ENCODE measurements at places on chromosomes 12 and 14.

GRCh38 chr12:123839826-123840225 lies 77.7 kb downstream of the DNAH10 start:
- DNase-seq: no peak

DNA sequence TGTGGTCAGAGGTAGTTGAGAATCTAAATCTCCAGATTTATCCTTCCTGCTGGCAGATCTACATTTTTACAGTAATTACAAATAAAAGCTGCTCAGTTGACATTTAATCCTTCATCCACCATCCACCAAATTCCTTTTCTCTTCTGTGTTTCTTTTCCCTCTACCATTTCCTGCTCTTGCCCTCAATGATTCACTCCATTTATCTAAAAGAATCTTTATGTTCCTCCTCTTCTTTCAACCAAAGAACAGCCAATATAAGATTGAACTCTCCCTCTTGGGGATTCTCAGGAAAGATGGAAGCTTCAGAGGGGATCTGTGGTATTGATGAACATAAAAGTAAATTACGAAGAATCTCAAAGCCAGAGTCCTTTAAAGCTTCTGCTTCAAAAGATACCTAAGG lies 4.4 kb downstream of the MAP4K5 start:
- no peak for DNase-seq

GRCh38 chr12:93387780-93388179 lies 10.1 kb downstream of the NUDT4 start:
- DNase-seq: no peak

DNA sequence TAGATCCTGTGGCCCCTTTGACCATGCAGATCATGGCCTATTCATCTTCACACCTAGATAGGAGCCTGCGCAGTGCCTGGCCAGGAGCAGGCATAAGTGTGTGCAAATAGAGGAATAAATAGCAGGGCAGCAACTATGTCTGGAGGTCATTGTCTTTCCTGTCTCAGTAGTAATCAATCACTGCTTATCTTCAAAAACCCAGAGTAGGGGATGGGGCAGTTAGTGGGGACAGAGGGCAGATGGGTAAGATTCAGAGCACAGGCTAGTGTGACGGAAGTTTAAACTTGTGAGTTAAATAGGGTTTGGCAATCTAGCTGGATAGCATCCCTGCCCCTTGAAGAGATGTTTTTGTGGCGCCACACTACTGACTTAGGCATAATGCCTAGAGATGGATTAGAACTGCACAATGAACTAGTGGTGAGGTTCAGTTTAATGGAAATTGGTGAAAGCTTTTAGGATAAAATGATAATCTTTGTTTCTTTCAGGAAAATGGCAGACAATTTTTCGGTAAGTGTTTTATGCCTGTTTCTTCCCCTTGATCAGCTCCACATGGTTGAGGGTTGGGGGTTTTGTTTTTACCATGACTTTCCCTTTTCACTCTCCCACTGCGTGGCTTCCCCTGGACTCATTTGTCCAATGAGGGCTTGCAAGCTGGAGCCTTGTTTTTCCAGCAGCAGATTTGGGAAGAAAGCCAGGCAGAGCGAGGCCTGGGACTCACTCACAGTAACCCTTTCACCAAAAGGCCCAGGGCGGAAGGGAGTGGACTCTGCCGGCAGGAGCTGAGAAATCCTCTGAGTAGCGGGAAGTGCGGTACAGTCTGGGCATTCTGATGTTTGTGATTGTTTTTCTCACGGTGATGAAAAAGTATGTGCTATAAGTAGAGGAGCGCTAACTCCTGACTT lies 8.1 kb downstream of the LGALS3 start:
- peak; percentile 79 for DNase-seq

DNA sequence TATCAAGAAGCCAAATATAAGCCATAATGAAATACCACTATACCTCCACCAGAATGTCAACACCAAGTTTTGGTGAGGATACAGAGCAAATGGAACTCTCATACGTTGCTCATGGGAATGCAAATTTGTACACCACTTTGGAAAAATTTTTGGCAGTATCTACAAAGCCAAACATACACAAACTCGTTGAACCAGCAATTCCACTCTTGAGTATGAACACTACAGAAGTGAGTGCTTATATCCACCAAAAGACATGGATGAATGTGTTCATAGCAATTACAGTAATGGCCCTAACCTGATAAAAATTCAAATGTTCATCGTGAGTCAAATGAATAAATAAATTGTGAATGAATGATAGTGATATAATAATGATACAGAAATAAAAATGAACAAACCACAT lies 24.8 kb downstream of the C12orf71 start:
- no peak for DNase-seq

DNA sequence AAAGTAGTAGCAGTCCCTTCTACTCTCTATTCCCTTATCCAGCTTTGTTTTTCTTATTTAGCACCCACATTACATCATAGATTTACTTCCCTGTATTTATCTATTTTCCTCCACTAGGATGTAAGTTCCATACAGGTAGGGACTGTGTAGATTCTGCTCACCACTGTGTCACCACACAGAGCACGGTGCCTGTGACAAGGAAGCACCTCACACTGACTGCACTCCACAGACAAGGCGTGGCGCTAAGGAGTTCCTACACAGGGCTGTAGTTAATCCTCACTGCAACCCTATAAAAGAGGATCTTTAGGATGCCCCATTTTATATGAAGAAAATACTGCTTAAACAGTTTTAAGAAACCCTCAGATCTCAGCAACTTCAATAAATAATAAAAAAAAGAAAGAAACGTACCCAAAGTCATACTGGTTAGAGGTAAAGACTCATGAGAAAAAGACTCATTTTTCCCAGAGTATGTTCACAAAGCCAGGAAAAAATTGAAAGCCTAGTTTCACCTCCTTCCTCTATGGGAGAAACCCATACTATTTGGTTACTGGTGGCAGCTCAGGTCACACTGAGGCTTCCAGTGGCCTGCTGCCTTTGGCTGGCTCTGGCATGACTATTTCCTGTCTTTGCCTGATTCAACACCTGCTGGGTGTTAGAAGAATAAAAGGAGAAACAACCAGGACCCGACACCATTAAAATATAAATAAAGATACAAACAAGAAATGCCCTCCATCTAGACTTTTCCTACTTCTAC lies 36.9 kb downstream of the RAD9B start:
- DNase-seq: no peak

DNA sequence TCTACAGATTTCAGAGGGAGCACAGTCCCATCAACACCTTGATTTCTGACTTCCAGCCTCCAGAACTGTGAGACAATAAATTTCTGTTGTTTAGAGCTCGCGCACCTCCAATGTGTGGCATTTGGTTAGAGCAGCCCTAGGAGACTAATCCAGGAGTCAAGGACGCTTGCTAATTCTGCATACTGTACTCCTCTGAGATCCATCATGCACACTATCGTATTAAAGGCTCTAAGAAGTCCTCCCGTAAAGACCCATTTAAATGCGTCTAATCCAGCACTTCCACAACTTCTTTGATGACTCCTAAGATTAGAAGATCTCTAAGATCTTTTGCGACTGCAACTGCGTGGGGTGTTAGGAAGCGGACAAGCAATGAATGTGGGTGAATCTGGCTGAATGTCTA lies 30.4 kb downstream of the MAP1LC3B2 start:
- no peak for DNase-seq

- DNase-seq: no peak
Observed at GRCh38 chr12:74984631-74985030, 225.0 kb downstream of the KCNC2 start.

DNA sequence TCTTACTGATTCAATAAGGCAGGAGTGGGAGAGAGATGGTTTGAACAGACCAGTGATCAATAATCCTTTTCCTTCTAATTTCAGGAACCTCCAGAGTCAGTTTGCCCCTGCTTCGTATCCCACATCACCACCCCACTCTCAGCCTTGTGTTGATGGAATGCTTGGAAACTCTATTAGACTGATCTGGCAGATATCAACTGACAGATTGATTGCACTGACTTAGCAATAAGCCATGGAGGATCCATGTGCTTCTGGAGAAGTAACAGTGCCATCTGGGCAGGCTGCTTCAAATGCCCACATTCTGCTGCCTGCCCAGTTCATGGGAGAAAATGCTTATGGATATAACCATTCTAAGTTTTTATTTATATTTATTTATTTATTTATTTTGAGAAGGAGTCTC lies 218.0 kb downstream of the SLC2A13 start:
- no peak for DNase-seq

GRCh38 chr12:12378616-12379015 lies 21.7 kb downstream of the BORCS5 start:
- DNase-seq: no peak

- no peak for DNase-seq
Observed at GRCh38 chr14:77923131-77923936, 123.4 kb downstream of the ADCK1 start.

- no peak for DNase-seq
Observed at GRCh38 chr14:102872020-102872419, 50.4 kb upstream of the AMN start.

- DNase-seq: no peak
Observed at GRCh38 chr14:102159841-102160240, 20.1 kb downstream of the WDR20 start.

DNA sequence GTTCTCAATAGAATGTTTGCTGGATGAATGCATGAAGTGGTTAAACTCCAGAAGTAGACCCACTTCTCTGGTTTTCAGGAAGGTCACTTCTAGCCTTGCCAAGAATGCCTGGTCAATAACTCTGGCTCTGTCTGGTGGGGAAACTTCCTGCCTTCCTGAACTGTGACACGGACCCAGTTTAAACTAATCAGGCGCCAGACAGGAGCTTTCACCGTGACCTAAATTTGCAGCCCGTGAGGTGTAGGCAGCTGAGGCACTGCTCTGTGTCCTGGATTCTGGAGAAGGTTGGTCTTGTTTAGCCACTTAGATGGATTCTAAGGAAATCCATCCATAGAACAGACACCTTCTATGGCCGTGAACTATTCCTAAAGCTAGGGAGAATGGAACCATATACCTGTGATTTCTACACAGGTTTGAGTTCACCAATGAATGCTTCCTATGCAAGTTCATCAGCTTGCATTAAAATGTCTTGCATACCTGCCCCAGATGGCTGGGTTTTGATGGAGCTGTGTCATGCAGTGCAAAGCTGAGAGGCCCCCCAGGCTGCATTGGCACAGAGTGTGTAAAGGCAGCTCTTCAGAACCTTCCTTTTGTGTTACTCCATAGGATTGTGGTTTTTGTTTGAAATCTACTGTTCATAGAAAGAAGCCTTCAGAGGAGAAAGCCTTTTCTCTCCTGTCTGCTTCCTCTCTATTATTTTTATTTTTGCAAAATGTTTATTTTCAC lies 4.4 kb downstream of the CHST11 start:
- no peak for DNase-seq

DNA sequence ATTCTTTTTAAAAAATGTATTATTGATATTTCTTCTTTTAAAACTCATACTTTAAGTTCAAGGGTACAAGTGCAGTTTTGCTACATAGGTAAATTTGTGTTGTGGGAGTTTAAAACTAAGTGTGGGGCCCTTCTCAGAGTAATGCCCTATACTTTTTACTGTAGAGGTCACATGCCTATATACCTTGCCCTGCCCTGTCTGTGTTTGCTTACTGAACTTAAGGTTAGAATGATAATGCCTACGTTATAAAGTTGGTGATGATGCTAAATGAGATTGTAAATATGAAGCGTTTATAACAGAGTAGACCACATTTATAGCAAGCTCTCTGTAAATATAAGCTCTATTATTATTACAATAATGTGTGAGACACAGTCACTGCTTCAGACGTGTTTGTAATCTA lies 261.9 kb downstream of the RASSF9 start:
- DNase-seq: no peak

DNA sequence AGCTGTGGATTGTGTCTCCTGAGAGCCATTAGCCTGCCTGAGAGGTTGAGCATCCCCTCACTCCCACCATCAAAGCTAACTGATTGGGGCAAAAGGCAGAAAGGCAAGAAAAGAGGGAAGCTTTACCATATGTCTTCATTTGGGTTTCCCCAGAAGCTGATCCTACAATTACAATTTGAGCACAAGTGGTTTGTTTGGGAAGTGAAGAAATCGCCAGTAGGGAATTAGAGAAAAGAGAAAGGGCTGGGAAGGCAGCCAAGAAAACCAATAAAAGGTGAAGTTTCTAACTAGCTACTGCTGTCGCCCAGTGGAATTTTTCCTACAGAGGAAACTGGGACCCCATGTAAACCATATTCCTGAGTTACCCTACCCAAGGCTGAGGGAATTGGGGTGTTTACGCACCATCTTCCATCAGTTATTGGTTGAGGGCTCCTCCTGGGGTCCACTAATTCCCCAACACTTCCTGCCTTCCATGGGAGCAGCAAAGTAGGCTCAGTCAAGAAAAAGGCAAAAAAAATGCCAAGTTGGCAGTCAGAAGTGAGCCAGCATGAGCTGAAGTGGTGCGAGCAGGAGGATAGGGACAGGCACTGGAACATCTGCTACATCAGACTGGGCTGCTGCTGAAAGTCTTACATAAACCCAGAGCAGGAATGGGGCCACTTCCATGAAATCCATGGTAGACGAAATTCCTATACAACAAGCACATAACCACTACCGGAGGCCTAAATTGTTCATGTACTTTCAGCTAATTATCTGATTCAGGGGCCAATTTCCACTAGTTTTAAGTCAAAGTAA lies 17.3 kb downstream of the KCNK10 start:
- no peak for DNase-seq

GRCh38 chr12:108332791-108333382 lies 6.2 kb downstream of the CMKLR1 start:
- peak; percentile 14 for DNase-seq

- DNase-seq: no peak
Observed at GRCh38 chr12:87967871-87968270, 61.3 kb downstream of the C12orf50 start.

DNA sequence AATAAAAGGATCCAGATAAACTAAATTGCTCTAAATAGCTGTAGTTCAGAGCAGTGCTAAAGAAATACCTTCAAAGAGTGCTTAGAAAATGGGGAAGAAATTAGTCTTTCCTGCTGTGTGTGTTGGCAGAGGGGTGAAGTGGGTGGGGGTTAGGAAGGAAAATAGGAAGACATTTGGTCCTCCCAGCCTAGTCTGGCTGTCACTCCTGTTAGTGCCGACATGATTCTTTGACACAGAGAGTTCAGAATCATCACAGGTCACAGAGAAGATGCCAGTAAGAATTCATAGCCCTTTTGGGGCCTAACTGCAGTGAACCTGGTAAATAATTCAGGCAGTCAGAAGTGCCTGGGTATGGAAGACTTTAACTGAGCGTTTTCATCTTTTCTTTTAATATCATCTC lies 74.8 kb downstream of the FLRT2 start:
- no peak for DNase-seq

- DNase-seq: no peak
Observed at GRCh38 chr14:82755476-82755875, 1221.8 kb upstream of the SEL1L start.

GRCh38 chr14:102516531-102517391 lies 7.2 kb upstream of the ANKRD9 start:
- DNase-seq: peak; percentile 68

All from head of caudate nucleus (tissue), 42 donors.